Dermis microvascular lymphatic vessel endothelial cell (primary cell): ENCODE measurements at places on chromosomes 4 and X. TPM values are rescaled to one million over a fixed set of nuclear protein-coding genes. Genes with fewer than 3 reads are reported as not detected.

The SPANXN3 gene
- not detected in 2 replicates for total RNA-seq

The GAGE13 gene
- total RNA-seq = not detected in 2 replicates

The ARHGAP24 gene
- 26.3 and 40.3 TPM in 2 replicates for total RNA-seq

The CLNK gene
- total RNA-seq = under 0.01 TPM in 1 of 2 replicates, not detected in the other

The ABCG2 gene
- 11.6 and 13.6 TPM in 2 replicates for total RNA-seq

The PPP4R3C gene
- total RNA-seq = not detected in 2 replicates

The GPRASP2 gene
- total RNA-seq = 8.6 and 11.4 TPM in 2 replicates

DNA sequence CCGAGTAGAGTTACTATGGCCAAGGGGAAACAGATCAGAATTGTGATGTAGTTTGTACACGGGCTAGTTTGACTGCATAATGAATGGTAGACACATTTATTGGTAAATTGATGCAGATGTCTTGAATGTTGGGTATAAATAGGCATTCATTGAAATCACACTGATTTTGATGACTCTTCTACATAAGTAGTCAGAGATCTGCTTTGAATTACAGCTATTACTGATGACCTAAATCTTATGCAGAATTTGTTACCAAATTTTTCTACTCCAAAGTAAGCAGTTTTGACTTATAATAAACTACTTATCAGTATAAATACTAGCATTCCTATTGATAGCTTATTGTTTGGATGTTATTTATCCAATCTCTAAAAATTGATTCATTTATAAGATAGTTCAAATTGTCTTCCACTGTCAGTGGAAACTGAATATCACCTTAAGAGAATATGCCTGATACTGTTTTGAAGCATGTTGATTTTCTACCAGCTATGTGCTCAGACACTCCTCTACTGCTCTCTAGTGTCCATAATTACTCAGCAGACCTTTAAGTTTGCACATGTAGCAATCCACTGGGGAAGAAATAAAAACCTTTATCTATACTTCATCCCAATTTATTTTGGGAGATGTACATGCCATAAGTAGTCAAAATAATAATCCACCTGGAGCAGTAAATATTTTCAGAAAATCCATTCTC is 120.3 kb downstream of the RASL11B start:
- peak; percentile 67 for DNase-seq

GRCh38 chr4:25590171-25590570 is 65.5 kb upstream of the SLC34A2 start:
- no peak for DNase-seq

GRCh38 chr4:19575924-19576323 is 675.8 kb upstream of the SLIT2 start:
- DNase-seq = no peak

- no peak for DNase-seq
Observed at GRCh38 chr4:141339966-141340365, 119.3 kb downstream of the ZNF330 start.

- DNase-seq = peak; percentile 82
Observed at GRCh38 chr4:123418351-123418931, 21.8 kb downstream of the SPRY1 start.

- DNase-seq = peak; percentile 2
Observed at GRCh38 chr4:103786014-103786413, 66.2 kb upstream of the TACR3 start.

DNA sequence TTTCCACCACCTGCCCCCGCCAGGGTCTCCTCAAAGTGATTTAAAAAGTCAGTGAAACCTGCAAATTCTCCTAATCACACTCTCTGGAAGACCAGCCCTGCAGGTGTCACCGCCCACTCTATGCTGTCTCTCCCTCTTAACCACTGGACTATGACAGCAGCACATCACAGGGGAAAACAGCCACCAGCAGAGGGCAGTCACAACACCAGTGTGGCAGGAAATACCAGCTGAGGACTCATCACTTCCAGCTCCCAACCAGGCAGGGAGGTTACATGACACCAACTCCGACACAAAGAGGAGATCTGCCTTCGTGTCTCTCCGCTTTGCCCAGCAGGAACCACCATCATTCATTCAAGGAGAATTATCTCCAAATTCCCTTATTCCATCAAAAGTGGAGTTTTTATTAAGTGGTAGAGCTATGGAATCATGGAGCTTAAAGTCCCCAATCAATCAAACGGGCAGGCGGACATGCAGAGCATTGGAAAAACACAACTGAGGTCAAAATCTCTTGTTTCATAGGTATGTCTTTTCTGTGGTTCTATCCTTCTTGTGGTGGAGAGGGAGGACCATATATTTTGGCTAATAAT is 91.3 kb downstream of the NSUN7 start:
- DNase-seq = peak; percentile 93

DNA sequence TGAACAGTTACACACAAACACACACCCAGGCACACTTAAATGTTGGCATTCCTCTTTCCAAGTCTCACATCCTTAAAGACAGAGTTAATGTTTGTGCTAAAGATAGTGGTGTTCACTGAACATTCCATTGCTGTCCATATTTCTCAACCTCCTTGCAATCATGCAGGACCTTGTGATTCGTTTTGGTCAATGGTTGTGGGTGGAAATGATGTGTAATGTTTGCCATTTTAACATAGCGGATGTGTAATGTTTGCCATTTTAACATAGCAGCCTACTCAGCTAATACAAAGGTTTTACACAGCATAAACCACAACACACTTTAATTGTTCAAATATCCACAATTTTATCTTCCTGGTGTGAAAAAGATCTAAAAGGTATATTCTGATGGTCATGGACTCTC is 93.9 kb downstream of the CEP44 start:
- no peak for DNase-seq

- DNase-seq = no peak
Observed at GRCh38 chr4:2743518-2744445, 12.4 kb downstream of the TNIP2 start.

DNA sequence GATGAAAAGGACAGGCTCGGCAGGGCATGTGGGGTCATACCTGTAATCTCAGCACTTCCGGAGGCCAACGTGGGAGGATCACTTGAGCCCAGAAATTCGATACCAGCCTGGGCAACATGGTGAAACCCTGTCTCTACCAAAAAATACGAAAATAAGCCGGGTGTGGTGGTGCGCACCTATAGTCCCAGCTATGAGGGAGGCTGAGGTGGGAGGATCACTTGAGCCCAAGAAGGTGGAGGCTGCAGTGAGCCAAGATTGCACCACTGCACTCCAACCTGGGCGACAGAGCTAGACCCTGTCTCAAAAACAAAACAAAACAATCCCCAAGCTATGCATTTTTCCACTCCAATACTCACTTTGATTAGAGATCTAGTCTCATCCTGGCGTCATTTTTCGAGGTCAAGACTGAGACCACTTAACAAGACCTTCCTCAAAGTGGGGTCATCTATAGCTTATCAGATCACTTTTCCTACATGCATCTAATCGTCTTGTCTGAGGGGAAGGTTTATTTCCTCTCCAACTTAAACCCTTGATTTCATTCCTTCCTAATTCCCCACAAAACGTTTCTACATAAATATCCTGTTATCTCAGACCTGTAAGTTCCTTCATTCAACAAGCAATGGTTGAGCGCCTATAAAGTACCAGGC is 1.3 kb downstream of the NKAP start:
- DNase-seq = no peak

DNA sequence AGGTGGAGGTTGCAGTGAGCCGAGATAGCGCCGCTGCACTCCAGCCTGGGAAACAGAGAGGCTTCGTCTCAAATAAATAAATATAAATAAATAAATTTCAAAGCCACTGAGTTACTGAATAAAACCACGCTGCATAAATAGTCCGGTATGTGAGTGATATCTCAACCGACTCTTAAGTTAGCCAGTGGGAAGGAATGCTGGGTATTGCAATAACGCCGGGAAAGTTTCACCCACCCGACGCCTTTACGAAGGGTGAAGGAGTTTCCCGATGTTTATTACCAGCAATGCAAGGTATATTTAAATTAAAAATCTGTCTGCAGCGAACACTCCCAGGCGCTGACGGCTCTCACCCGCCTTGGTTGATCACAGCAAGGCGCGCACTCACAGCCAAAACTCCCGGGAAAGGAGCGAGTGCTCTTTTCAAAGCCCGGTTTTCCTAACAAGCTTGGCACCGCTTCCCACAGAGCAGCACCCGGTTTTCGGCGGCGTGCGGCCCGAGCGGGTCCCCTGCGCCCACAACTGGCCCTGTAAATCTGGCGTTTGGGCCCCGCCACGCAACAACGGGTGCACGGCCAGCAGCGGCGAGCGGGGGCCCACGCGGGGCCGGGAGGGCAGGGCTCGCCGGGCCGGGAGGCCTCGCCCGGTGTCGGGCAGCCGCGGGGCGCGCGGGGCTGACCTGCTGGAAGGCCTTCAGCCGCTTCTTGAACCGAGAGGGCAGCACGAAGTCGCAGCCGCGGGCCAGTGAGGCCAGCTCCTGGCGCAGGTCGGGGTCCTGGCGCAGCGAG is 13.7 kb downstream of the PPP2R3B start:
- no peak for DNase-seq

DNA sequence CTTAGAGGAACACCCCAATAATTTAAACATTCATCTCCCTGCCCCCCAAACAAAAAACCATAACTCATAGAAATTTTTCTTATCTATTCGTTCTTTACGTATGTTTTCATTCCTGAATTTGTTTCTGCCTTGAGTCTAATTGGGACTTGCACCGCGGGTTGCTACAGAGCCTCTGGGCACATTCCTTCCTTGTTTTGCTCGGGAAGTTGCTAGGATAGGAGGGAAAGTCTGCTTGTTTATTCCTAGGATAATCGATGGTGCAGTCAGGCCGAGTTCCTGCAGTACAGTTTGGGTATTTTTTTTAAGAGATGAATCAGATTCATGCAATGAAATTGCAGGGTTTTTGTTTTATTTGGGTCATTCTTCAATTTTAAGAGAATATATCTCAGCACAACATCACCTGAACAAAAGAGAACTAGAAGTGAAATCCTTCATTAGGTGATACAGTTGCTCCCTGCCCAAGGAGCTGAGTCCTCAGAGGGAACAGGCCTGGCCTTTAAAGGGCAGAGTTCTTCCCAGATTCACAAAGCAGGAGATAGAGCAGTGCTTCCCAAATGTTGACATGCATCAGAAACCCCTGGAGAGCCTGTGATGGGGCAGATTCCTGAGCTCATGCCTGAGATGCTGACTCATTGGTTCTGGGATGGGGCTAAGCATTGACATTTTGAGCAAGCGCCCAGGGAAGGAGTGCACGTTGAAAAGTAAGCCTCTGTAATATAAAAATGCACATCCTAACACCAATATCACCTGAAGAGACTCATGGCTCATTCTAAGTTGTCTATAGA is 114.9 kb upstream of the FAM9B start:
- no peak for DNase-seq

DNA sequence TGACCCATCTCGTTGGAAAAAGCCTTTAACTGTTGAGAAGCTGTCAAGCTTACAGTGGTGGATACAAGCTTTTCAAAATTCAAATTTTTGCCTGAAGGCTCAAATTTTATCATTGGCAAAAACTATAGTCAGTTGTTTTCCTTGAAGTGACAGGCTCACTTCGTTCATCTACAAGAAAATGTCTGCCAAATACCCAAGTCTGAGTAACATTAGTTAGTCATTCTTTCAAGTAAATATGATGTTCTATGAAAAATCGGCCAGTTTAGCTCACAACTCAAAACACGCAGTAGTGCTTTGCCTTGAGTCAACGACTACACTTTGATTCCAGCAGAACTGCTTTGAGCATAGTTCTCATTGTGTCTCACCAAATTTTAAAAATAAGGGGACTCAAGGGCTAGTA is 170.3 kb upstream of the MAMLD1 start:
- no peak for DNase-seq

DNA sequence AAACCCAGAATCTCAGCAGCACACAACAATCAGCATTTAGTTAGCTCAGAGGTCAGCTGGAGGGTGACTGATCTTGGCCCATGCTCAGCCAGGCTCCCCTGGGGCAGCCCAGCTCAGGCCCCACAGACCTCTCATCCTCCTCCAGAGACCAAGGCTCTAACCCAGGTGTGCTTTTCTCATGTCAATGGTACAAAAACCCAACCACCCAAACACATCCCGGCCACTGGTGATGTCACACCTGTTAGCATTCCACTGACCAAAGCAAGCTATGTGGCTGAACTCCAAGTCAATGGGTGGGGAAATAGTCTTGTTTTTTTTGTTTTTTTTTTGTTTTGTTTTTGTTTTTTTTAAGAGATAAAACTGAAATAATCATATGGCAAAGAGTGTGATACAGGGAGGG is 77.5 kb downstream of the CYTL1 start:
- DNase-seq = no peak

DNA sequence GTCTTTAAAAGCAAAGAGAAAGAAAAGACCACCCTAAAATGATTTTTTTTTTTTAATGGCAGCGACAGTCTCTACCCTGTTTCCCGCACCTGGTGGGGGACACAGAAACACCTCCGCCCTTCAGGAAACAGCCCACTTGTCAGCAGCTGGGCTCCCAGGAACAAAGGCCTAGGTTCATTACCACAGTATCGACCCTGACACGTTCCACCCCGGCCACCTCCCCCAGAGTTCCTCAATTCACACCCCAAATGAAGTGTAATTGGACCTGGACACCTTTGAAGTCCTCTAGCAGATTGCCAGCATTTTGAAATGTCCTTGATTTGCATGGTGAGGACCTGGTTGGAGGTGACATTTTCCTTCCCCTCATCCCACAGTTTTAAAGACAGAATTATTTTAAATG is 175.0 kb upstream of the BCOR start:
- no peak for DNase-seq

- DNase-seq = no peak
Observed at GRCh38 chrX:13377550-13377934, 57.7 kb upstream of the ATXN3L start.

DNA sequence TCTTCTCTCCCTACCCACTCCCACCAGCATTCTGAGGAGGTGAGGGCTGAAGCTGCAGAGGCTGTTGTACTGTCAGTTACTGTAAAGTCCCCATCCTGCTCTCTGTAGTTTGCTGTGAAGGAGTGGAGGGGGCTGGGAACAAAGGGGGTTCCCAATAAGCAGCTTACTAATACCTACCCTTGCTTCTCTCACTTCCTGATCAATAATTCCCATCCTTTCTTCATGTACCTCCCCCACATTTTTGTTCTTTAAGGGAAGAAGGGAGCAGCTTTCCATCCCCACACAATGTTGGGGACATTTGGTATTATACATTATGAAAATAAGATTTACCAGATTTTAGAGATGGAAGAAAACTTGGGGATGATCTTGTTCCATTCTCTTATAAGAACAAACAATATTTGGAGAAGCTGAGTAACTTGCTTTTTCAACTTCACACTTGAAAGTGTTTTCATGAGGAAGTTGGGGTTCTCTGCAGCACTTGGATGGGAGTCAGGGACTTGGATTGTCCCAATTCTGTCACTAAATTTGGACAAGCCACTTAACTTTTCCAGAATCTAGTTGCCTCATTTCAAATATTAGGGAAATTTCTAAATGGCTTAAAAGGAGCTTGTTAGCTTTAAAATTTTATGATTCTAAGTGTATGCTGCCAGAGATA is 5.4 kb downstream of the TBC1D1 start:
- DNase-seq = no peak
